ENCODE measurements at places on chromosomes 1 and 21.

DNA sequence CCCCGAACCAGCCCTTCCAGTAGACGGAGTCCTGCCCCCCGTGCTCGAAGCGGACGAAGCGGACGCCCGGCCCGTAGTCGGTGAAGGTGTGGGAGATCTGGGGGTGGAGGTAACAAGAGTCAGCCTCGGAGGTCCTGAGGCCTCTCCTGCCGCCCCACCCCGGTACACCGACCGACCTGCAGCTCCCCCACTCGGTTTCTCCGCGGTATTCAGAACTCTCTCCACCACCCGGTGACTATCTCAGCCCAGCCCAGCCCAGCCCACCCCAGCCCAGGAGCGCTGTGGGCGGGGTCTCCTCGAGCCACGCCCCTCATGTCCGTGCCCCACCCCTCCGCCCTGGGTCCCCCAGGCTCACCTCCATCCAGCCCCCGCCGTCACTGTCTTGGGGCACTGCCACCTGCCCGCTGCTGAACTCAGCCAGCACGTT lies 5.5 kb downstream of the FBXO2 start:
- DNase-seq: peak; percentile 34

GRCh38 chr1:83086986-83087512 lies 911.9 kb downstream of the TTLL7 start:
- no peak for DNase-seq

DNA sequence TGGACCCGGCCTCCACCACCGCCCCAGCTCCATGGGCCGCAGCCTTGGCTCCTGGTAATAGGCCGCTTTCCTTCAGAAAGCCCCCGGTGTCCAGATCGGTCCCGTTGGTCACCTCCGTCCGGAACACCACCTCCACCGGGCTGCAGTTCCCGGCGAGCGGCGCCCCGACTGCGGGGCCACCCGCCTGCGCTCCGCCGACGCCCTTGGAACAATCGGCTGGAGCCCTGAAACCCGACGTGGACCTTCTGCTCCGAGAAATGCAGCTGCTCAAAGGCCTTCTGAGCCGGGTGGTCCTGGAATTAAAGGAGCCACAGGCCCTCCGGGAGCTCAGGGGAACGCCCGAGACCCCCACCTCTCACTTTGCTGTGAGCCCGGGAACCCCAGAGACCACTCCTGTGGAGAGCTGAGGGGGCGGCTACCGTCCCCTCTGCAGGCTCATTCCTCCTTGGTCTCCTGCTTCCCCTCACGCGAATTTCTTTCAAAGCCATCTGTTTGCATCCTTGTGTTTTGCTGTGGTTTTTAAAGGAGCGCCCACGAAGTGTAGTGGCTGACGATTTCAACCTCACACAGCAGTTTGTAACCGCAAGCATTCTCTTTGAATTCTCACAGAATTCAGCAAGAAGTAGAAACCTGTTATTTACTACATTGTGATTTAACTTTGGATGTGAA lies 6.0 kb downstream of the FCRLB start:
- DNase-seq: peak; percentile 64

DNA sequence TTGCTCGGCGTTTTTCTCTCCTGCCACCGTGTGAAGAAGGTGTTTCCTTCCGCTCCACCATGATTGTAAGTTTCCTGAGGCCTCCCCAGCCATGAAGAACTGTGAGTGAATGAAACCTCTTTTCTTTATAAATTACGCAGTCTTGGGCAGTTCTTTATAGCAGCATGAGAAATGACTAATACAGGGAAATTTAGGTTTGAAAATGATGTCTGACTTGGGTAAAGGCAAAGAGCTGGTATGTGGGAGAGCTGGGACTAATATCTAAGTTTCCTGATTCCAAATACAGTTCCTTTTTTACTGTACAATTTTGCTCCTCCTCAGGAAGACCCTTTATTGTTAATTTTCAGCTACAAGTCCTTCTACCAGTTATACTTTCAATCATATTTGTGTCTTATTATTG lies 16.7 kb upstream of the ADAMTS5 start:
- no peak for DNase-seq

- DNase-seq: no peak
Measured at GRCh38 chr1:226446094-226446493, 38.2 kb upstream of the PARP1 start.

DNA sequence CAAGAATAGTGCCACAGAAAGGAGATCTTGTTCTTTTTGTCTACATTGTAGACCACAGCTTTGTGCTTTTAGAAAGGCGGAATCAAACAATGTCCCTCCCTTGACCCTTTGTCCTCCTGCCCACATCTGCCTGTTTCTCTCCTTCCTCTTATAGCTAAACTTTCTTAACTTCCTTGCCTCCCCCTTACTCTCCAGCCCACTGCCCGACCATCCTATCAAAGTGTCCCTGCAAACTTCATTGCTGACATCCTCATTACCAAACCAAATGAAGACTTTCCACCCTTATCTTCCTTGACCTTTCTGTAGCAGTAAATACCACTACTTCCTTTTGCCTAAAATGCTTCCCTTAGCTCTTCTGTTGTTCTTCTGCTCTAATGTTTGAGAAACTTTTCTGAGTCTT lies 5.0 kb downstream of the SELP start:
- no peak for DNase-seq

DNA sequence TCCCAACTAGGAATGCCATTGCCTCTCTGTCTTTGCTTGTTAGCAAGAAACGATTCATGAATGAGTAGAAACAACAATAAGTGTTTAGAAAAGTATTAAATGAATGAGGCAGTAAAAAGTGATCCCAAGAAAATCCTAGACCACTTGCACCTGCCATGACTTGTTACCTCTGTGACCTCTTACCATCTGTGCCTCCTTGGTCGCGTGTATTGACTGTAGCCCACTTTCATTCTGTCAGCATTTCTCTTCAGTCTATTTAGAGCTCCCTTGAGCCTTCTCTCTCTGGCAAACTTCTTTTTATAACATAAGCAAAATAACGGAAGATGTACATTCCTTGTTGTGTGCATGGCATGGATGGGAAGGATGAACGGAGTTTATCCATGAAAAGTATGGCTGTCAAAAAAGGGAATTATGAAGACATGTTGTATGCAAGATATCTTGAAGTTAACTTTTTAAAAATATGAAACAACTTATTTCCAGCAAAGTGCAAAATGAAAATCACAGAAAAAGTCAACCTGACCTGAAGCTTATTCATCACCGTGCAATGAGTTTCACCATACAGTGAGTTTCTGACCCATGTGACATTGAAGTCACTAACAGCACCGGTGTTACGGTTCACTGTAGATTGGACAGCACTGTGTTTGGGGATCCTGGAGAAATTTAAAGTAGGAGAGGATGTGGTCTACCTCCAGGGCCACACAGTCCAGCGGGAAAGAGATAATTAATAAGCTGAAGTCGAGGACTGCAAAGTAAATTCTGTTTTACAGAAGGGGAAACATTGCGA lies 47.7 kb downstream of the KCNK1 start:
- DNase-seq: no peak

- no peak for DNase-seq
Measured at GRCh38 chr1:228228601-228229074, 20.8 kb downstream of the OBSCN start.

DNA sequence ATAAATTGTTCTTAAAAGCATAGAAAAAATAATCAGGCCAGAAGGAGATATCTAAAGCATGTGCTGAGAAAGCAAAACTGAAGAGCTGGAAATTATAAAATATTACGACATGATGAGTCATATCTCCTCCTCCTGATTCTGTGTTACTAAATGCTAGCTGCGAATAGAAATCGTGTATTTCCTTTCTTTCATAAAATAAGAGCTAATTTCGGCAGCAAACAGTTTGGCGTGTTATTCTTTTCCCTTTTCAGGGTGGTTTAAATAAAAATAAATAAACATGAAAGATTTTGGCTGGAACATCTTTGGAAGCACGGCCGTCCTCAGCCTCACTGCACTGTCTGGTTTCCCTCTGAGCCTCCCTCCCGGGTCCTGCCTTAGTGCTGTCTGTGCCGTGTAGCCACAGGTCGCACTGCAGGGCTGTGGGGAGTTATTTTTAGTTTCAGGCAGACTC lies 56.0 kb downstream of the ADARB1 start:
- DNase-seq: no peak

DNA sequence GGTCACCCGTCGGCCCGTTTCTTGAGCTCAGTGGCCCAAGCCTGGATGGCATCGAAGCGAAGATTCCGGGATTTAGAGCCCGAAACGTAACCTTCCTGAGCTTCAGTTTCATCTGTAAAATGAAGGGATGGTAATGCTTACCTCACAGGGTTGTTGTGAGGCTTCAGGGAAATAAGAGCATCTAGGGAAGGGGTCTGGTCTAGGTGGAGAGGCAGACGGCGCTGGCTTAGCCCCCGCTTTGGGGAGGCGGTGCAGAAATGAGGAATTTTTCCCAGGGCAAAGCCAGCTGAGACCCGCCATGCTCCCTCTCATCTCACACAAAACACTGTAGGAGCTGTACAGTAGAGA lies 717 bp upstream of the MYCL start:
- no peak for DNase-seq

DNA sequence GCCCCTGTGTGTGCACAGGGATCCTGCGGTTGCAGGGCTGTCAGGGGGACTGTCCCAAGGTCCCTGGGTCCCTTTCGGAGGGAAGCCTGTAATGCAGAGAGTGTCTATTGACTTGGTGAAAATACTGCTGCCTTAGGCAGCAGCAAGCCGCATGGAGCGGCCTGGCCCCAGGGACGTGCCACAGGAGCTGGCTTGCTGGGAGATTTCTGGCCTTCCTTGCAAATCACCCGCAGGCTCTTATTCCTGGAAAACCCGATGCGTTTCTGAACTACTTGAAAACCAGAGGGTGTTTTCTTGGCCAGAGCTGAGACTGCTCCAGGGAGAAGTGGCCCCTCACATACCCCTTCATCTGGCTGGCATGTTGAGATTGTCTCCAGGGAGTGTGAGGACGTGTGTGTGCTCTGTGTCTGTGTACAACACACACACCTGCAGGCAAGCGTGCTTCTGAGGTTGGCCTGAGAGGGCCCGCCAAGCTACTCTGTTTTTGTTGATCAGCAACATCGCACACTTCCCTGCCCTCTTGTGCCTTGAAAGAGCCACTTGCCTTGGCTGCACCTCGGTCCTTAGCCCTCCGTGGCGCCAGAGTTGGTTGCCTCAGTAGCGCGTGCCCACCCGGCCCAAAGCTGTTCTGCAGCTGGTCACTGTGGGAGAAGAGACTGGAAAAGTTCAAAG lies 10.5 kb downstream of the PRDM16 start:
- no peak for DNase-seq

DNA sequence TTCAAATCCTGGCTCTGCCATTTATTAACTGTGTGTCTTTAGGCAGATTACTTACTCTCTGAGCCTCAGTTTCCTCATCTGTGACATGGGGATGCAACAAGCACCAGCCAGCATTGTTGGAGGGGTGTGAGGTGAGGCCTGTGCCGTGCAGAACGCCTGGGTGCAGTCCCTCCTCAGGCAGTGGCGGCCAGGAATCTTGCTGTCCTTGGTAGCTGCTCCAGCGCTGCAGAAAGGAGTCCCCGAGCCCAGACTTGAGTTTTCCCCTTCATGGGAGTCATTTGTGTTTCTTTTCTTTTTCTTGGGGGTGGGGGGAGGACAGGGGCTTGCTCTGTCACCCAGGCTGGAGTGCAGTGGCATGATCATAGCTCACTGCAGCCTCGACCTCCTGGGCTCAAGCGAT lies 46.6 kb downstream of the DISP3 start:
- DNase-seq: no peak

GRCh38 chr1:19384113-19384512 lies 72.0 kb downstream of the SLC66A1 start:
- no peak for DNase-seq

GRCh38 chr1:38534473-38534823 lies 325.1 kb downstream of the RRAGC start:
- DNase-seq: no peak

- DNase-seq: peak; percentile 0
Measured at GRCh38 chr1:149844650-149845255, 54.6 kb upstream of the BOLA1 start.

- no peak for DNase-seq
Measured at GRCh38 chr1:212110617-212111016, 75.1 kb downstream of the DTL start.

GRCh38 chr1:150474869-150475268 lies 12.3 kb upstream of the TARS2 start:
- DNase-seq: no peak

DNA sequence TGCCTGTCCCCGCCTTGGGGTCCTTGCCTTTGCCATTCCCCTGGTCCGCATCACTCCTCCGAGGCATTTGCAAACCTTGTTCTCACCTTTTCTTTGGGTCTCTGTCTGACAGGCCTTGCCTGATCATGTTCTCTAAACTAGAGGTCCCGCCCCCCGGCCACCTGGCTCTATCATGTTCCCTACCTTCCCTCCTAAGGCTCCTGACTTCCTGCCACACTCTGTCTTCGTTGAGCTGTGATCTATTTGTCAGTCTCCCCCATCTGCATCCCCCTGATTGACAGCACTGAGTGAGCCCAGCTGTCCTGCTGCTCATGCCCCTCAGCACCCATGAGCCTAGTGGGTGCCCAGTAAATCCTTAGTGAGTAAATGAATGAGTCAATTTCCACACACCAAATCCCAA lies 22.8 kb downstream of the ERG start:
- no peak for DNase-seq

- DNase-seq: no peak
Measured at GRCh38 chr21:33767236-33767635, 124.9 kb downstream of the ITSN1 start.

- DNase-seq: peak; percentile 35
Measured at GRCh38 chr1:24483441-24483840, 19.2 kb upstream of the RCAN3 start.

DNA sequence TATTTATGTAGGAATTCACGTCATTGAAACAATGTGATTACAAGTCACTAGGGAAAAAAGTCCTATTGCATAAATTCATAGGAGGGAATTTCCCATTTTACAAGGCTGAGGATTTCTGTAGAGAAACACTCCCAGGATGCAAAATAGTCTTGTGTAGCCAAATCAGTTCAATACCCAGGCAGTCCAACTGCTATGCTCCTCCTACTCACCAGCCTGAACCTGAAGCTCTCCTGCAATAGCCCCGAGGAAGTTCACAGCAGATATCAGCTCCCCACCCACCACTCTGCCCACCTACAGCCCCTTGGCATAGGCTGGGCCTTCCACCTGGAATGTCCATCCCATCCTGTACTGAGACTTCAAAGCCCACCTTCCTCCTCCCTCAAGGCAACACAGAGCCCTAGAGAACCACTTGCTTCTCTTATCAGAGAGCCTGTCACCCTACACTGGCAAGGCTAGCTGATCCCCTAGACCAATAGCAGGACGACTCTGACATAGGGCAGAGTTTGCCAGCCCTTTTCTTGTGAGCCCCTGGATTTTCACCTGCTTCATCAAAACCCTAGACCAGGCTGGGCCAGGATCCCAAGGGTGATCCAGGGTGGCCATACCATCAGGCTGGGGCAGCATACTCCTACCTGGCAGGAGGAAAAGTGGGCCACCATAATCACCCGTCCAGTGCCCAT lies 1.5 kb downstream of the LSS start:
- no peak for DNase-seq

- DNase-seq: no peak
Measured at GRCh38 chr1:175433532-175434282, 241.1 kb upstream of the KIAA0040 start.

DNA sequence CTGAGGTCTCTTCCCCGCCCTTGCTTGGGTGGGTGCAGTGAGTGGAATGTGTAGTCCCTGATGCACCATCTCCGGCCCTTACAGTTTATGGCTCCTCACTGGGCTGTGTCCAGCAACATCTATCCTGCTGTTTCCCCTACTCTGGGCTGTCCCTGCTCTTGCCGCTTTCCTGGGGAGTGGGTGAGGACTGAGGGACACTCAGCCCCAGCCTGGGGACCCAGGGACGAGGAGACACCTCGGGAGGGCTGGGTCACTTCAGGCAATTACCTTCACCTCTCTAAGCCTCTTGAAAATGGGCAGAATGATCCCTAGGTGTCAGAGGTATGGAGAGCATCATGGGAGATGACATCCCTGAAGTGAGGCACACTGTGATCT lies 13.6 kb upstream of the LRP8 start:
- DNase-seq: no peak
